ENCODE measurements at places on chromosomes 6 and 20. TPM values are rescaled to one million over a fixed set of nuclear protein-coding genes. Genes with fewer than 3 reads are reported as not detected.
A peak's percentile ranks its signal among the peaks of the same experiment; 100 is the strongest.

DNA sequence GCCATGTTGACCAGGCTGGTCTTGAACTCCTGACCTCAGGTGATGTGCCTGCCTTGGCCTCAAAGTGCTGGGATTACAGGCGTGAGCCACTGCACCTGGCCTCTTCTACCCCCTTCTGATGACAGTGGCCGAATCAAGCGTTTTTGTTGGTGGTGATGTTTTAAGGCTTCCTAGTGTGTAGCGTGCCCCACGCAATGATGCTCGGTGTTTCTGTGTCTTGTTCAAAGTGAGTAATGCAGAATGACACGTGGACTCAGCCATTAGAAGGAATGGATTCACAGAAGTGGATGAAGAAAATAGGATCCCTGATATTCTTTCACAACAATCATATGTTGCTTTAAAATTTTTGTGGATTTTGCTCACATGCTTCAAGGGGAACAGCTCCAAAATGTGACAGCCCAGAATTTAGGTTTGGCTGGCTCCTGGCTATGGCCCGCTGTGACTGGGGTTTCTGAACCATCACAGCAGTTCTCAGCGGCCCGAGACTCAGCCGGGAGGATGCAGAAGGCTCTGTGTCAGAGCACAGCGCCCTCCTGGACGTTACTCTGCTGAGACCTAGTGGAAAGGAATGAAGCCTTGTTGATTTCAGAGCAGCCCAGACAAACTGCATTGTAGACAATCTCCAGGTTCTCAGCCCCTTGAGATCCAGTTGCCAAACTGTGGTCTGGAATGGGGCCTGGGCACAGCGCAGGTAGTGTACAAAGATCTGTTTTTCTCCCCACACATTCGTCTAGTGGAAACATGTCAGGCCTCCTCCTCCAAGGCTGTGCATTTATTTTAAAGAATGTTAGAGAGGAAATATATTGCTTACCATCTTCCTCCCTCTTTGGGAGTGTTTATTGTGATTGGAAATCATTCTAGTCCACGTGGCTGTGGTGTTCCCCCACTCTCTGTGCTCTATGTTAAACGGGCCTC, 57.6 kb upstream of the TIAM2 start:
- peak; percentile 16 for DNase-seq

DNA sequence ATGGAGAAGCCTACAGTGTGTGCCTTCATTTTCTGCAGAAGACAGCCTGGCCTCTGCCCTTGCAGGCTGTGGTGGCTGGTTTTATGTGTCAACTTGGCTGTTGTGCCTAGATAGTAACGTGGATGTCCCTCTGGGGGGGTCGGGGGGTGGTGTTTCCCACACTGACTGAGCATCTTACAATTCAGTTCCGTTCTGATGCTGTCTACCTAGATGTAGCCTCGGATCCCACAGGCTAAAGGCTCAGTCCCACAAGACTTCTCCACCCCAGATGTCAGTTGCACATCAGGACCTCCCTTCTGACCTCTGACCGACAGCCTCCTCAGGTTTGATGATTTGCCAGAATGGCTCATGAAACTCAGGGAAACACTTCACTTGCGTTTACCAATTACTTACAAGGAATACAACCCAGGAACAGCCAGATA, 4.4 kb downstream of the PYGB start:
- DNase-seq: no peak

RIN2 gene
- polyA plus RNA-seq: 26.7 TPM

DNA sequence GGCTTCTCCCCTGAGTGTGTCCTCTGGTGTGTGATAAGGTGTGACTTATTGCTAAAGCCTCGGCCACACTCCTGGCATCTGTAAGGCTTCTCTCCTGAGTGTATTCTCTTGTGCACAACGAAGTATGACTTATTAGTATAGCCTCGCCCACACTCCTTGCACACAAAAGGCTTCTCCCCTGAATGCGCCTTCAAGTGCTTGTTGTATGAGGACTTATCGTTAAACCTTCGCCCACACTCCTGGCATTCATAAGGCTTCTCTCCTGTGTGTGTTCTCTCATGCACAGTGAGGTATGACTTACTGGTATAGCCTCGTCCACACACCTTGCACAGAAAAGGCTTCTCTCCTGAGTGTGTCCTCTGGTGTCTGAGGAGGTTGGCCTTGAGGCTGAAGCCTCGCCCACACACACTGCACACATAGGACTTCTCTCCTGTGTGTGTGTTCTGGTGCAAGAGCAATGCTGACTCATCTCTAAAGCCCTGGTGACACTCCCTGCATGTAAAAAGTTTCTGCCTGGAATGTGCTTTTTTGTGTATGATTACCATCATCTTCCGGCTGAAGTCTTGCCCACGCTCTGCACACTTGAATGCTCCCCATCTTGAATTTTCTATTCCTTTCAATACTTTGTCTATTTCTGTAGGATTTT, 20.4 kb downstream of the ZNF337 start:
- DNase-seq: no peak

EFCAB8 gene
- not detected for polyA plus RNA-seq

KCNQ5 gene
- polyA plus RNA-seq: 1.6 TPM

NEDD9 gene
- 8.7 TPM for polyA plus RNA-seq

DNA sequence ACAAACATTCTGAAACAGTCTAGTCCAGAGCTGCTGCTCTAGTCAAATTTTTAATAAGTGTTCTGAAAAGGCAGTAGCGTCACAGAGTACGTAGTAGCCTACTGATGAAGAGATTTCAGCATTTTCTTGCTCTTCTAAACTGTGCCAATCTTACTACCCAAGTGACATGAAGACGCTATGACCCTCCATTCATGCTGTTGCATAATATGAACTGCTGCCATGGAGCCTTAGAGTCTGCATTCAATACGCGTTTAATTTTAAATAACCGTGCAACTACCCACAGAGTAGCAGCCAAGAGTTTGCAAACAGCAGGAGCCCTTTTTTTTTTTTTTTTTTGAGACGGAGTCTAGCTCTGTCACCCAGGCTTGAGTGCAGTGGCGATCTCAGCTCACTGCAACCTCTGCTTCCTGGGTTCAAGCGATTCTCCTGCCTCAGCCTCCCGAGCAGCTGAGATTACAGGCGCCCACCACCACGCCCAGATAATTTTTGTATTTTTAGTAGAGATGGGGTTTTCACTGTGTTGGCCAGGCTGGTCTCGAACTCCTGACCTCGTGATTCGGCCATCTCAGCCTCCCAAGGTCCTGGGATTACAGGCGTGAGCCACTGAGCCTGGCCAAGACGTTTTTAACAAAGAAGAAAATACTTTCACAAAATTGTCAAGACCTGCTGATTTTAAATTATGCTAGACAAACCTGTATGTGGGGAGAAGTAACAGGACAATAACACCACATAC, 44.3 kb downstream of the EZR start:
- no peak for DNase-seq

GRCh38 chr20:49647550-49647949, 66.1 kb downstream of the B4GALT5 start:
- no peak for DNase-seq

DNA sequence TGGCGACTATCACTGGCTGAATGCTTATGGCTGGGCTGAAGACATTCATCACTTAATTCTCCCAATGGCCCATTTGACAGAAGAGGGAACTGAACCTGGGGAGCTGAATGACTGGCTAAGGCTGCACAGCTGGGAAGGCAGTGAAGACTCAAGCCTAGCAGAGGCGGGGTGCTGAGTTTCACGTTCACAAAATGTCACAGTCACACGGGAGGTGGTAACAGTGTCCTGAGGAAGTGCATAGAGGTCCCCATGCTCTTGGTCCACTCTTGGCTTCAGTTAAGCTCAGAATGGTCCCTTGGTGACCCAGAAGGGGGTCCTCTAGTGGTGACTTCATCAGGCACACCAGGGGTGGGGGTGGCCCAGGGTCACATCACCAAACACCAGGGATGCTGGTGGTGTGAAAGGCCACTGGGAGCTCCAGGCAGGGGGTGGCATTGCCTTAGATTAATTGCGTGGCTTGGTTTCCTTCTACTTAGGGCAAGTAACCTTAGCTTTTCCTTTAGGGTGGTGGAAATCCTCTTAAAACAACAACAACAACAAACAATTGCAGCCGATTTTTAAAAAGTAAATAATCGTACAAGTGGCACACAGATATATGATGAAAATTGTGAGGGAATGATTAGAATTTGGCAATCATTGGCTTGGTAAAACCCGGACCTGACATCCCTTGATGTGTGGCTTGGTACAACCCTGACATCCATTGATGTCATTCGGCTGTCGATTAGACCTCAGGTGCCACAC, 45.0 kb downstream of the SULF2 start:
- DNase-seq: no peak

ANKEF1 gene
- not detected for polyA plus RNA-seq

DNA sequence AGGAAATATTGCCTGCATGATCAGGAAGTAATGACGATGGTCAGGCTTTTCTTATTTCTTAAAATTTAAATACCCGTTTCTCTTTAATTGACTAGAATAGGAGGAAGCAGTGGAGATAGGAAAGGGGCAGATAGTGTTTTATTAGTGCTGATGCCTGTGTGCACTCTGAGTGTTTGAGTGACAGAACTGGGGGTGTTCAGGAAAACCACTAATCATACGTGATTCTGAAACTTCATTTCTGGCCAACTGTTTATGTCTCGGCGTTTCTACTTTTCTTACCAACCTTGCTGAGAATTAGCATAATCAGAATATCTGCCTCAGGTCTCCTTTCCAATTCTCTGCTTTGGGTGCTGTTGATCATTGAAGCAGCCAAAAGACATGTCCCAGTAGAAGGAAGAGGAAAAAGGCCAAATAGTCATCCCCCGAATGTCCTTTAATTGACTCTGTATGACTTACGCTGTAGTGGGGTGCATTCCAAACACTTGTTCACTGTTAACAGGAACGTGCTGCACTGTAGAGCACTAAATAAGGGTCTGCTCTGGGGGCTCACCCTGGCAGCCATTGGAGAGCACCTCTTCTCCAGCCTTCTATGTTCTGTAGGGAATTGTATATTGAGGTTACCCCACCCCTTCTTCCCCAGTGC, 152.9 kb downstream of the JARID2 start:
- no peak for DNase-seq

DNA sequence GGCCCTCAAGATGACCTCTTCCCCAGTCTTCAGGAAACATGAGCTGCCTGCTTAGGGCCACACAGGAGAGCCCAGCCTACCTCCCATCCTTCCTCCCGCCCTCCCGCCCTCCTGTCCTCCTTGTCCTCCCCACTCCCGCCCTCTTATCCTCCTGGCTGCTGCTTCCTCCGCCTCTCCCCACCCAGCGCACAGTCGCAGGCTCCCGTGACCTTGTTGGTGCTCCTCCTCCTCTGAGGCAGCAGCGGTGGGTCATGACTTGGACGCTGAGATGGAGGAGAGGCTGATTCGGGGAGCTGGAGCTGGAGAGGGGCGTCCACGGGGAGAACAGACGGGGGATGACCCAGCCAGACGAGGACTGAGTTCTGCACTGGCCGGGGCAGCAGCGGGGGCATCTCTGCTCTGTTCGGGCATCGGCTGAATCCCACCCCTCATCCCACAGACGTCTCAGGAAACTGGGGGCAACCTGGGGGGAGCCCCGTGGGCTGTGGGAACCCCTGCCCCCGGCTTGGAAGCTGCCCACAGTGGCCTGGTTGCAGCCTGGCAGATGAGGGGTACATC, 32.4 kb downstream of the CHRNA4 start:
- no peak for DNase-seq

- DNase-seq: peak; percentile 25
These were observed 862.6 kb downstream of the KIF16B start for GRCh38 chr20:15710636-15711035.

GRCh38 chr20:48725555-48725991, 102.2 kb downstream of the PREX1 start:
- no peak for DNase-seq

DNA sequence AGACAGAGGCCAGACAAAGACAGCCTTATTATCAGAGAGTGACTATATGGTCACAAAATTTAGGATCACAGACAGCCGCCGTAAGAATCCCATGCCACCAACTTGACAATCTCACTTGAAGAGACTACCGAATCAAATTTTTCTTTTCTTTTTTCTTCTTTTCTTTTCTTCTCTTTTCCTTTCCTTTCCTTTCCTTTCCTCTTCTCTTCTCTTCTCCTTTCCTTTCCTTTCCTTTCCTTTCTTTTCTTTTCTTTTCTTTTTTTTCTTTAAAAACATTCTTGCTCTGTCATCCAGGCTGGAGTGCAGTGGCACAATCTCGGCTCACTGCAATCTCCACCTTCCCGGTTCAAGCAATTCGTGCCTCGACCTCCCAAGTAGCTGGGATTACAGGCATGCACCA, 1.2 kb upstream of the EPPIN start:
- DNase-seq: no peak

DNA sequence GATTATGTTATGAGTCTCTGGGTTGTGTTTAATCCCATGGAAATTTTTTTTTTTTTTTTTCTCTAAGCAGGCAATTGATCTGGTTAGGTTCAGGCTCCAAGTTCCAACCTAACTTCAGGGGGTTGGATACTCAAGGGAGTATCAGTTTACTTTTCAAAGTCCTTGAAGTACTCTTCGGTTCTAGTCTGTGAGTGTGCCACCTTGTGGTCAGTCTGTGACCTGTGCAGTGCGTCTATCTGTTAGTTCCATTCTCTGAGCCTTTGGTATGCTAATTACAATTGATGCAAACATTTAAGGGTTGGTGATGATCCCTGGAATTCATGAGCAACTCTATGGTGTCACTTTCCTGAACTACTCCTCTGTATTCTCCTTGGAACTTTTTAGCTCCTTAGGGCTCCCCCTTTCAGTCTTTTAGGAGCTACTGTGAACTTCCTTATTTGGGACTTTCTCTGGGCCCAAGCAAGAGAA, 342.0 kb downstream of the SOX4 start:
- no peak for DNase-seq

DNA sequence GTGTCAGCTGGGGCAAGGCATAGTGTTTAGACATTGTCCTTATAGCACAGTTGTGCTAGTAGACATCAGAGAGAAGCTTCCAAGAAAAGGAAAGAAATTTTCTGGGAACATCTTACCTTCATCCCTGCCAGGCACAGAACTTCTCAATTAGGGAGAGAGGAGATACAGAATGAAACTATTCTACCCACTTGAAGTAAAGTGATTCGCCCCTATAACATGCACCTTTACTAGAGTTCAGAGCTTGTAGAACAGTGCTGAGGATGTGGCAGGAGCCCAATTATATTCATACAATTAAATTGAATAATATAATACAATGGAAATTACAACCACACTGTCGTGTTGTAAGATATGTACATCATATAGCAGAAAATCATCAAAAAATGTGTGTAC, 1063.9 kb upstream of the CITED2 start:
- no peak for DNase-seq

DNA sequence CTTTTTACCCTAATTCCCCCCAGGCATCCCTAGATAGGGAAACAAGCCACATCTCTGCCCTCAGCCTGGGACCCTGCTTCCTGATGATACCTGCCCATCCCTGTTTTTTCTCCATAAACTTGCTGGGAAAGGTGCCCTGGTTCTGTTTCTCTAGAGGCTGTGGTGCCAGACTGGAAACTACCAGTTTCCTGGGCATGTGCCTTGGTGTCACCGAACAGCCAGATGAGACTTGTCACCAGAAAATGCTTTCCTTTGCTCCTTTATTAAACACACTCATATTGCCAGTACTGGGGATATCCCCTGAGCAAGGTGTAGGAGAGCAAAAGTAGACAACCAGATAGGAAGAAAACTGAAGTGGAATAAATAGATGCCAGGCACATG, 16.8 kb downstream of the SRSF3 start:
- DNase-seq: no peak

TAP2 gene
- polyA plus RNA-seq: 5.8 TPM

- no peak for DNase-seq
These were observed 98.3 kb upstream of the GCM1 start for GRCh38 chr6:53246924-53247323.

GJA10 gene
- not detected for polyA plus RNA-seq

CCN6 gene
- not detected for polyA plus RNA-seq
